CD4-positive, alpha-beta T cell treated with Interleukin-15 for 4 hours (primary cell): ENCODE measurements at places on chromosomes 6 and 20.

DNA sequence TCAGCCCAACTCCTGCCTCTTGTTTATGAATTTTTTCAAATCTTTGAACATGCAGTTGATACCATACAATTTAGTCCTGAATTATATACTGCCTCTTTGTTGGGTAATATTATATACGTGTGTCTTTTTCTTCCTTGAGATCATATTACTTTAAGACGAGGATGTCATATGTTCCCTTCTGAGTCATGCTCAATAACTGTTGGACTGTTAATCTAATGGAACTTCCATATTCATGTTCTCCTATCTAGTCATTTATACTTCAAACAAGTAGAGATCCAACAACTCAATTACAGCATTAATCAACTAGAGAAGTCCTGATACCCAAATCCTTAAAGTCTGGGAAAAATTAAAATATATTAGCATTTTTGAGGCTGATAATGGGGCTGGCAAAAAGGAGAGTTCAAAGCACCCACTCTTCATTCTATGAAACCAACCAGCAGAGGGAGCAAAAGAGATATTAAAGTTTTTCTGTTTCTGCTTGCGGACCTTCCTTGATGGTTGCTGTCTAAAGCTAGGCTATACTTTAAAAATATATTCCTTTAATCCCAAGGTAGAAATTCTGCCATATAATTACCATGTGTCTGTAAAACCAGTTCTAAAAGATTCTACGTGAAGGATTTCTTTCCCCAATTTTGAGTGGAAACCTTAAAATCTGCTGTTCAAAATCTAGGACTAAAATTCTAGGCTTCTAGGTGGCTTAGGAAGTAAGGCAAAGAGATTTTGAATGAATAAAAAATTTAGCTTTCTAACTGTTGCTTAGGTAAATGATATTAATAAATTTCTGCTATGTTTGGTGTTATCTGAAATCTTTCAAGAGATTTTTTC lies 498.9 kb downstream of the BCKDHB start:
- DNase-seq, result peak; percentile 1

DNA sequence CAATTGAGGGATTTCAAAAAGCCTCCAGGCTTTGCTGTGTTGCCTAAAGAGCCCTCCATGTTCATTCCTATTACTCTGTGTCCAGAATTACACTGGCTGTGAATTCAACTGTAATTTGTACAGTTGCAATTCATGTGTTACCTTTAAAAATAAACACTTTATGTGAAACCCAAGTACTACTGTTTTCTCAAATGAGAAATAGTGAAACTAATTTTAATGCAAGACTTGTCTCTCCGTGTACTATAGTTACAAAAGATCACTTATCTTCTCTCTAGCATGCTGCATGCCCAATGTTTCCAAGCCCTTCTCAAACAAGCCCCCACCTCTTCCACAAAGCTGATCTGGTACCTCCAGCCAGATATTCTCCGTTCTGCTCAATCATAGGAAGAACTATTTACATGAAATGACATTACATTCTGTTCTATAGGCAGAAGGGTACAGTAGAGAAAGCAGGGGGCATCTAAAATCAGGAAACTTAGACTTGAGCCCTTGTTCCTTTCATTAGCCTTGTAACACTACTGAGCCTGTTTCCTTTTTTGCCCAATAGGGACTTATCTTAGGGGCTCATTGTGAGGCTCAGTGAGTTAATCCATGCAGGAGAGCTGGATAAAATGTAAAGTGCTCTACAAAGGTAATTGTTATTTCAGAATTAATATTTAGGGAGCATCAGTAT lies 12.3 kb upstream of the COL9A1 start:
- DNase-seq, result no peak

DNA sequence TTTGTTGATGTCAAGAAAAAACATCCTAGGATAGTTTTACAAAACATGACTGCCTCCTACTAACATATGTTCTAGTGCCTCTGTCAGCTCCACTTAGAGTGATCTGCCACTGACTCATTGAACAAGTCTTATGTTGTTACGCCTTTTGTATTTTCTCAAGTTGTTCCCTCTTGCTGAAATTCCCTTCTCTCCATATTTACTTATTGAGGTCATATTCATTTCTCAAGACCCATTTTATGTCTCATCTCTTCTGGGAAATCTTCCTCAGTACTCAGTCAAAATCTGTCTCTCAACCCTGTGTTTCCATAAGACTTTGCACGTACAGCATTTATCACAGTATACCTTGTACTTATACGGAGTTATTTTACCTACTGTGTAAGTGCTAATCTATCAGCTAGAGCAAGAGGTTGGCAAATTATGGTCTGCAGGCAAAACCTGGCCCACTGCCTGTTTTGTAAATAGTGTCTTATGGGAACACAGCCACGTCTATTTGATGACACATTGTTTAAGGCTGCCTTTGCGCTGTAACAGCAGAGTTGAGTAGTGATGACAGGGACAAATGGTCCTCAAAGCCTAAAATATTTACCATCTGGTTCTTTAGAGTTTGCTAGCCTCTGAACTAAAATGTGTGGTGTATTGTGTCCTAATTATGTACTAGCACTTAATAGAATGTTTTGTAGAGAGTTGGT lies 83.4 kb downstream of the ADGRB3 start:
- DNase-seq, result no peak

GRCh38 chr6:112180095-112180820 lies 74.1 kb downstream of the LAMA4 start:
- DNase-seq, result peak; percentile 71

- no peak for DNase-seq
Measured at GRCh38 chr6:95417856-95418255, 159.5 kb upstream of the MANEA start.
